ENCODE measurements at places on chromosomes 12 and 14.

DNA sequence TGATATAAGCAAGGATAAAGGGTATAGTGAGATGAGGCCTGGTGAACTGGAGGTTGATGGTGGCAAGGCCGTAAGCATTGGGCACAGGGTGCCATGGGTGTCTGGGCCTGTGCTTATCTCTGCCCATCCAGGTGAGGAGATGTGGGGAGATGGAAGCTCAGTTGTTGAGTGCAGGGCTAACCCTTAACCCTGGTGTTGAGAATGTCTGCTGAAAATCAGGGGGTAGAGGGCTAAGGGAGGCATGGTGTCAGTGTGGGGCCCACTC, 86.1 kb downstream of the SYNE2 start:
- DNase-seq: no peak

DNA sequence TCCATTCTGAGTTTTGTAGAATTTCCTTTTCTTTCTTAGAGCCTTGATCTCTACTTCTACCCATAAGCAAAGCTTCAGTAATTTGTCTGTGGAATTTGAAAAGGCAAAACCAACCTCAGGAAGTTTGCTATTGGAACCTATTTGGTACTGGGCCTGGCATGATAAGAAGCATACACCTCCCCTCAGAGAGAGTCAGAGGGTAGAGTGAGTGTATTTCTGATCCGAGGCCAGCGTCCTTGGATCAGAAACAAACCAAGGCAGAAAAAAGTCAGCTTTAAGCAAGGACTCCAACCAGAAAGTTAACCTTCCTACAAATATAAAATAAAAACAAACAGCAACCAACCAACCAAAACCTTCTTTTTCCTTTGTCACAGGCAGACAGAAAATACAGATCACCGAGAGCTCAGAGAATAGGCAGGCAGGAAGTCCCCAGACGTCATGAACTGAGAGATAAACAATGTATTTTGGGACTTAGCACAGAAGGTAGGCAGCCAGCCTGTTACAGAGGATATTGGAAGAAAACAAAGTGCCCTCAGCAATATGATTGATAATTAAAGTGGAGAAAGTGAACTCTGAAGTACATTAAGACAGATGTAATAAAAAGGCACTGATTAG, 141.5 kb downstream of the NEDD1 start:
- DNase-seq: no peak

GRCh38 chr12:125381373-125381772, 316.1 kb downstream of the AACS start:
- DNase-seq: no peak

GRCh38 chr14:100018482-100018881, 46.7 kb upstream of the EVL start:
- no peak for DNase-seq

DNA sequence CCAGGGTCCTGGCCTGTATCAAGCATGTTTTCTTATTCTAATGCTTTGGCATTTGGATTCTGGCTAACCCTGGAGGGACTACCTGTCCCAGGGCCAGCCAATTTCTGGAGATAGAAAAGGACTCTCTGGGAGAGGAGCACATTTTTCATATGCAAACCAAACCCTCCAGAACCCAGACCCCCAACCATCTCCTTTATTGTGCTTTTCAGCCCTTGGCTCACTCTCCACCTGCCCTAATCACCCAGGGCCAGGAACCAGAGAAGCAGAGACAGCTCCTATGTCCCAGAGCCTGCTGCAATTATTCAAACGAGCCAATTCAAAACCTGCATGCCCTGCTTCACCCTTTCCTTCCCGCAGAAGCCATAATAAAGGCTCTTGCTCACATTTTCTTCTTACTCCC, 23.8 kb downstream of the HSPB8 start:
- DNase-seq: no peak

DNA sequence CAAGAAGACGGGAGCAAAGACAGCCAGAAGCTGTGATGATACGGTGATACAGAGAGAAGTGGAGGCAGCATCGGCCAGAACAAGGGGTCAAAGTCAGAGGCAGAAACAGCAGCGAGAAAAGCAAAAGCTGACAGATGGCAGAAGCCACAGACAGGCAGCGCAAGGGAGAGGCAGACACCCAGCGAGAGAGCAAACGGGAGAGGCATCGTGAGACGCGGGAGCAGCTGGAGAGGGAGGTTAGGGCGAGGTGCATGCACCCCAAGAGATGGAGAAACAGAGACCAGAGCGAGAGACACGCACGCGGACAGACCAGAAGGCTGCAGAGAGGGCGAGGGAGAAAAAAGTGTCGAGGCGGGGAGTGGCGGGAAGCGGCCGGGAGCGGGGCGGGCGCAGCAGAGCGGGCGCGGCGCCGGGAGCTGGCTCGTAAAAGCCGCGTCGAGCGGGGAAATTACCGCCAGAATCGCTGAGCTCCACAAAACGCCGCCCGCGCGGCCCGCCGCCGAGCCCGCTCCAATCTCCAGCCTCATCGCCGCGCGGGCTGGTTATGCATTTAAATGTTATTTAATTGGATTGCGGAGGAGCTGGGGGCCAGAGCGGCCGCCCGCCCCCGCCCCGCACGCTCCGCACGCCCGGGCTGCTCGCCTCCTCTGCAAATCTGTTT, 15.6 kb downstream of the SMUG1 start:
- DNase-seq: peak; percentile 28

GRCh38 chr12:3213188-3213587, 136.0 kb downstream of the TSPAN9 start:
- no peak for DNase-seq

GRCh38 chr12:88576866-88577265, 3.4 kb downstream of the KITLG start:
- DNase-seq: no peak

DNA sequence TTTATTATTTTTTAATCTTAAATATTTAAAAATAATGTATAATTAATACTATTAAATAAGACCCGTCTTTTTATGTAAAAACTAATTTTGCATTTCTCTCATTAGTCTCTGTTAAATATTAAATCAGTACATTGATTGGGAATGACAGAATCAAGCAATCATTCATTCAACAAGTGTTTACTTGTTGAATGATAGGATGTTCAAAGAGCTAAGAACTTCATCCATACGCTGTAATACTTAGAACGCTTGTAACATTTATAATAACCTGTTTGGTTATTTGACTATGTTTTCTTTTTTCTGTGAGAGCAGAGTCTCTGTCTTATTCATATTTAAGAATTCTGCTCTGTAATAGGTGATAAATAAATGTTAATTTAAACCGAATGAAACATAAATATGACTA, 2.9 kb upstream of the BATF start:
- no peak for DNase-seq

GRCh38 chr14:72722201-72722785, 171.6 kb downstream of the DPF3 start:
- DNase-seq: no peak

GRCh38 chr14:40053416-40053815, 621.2 kb upstream of the FBXO33 start:
- no peak for DNase-seq

GRCh38 chr12:121649322-121649721, 20.1 kb downstream of the MORN3 start:
- DNase-seq: no peak

DNA sequence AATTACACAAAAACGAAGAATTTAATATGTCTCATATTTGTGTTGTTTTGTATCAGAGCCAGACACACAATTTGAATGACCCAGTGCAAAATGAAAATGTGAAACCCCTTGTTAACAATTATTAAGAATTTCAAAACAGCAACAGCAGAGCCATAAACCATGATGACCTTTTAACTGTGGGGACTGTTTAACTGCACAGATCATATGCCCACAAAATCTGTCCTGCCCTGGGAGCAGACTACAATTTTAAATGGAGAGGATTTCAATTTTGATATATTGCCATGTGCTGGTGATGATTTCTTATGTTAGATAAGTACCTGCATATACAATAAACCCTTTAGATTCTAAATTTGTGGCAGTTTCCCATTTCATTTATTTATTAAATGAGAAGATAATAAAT, 455.5 kb upstream of the MGAT4C start:
- DNase-seq: no peak

GRCh38 chr12:99984271-99985128, at the start of gene ANKS1B:
Gene ANKS1B, minus strand, starts transcription at chr12:99984936. Its CDS starts 699 bp downstream, at chr12:99984237.
- DNase-seq: peak; percentile 6

DNA sequence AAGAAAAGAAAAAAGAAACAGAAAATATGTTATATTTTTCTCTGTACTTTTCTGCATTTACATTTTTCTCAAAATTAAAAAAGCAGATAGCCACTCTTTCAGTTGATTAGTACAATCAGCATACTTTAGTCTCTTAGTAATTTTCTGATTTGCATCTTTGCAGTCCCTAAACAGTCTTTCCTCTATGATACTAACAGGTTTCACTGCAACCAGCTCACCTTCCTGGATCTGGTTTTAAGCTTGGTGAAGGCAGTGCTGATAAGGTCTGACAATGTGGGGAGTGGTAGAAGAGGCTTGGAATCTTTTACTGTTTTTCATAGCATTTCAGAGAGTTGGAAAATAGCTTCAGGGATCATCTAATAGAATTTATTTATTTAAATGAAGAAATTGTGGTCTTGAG, 457.6 kb downstream of the ZFP36L1 start:
- DNase-seq: no peak

- peak; percentile 21 for DNase-seq
Observed at GRCh38 chr14:32075672-32076277, 1.3 kb upstream of the ARHGAP5 start.

- DNase-seq: no peak
Observed at GRCh38 chr12:76546889-76547288, 12.7 kb downstream of the OSBPL8 start.

DNA sequence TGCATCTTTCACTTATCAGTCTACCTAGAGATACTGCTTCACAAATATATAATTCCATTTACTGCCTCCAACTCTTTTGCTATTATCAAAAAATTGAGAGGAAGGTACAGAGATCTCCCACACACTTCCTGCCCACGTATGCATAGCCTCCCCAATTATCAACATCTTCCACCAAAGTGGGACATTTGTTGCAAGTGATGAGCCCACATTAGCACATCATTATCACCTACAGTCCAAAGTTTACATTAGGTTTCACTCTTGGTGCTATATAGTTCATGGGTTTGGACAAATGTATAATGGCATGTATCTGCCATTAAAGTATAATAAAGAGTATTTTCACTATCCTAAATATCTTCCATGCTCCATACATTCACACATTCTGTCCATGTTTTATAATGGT, 66.3 kb downstream of the SLC2A13 start:
- DNase-seq: no peak

GRCh38 chr12:6292606-6293005, 17.9 kb upstream of the PLEKHG6 start:
- DNase-seq: peak; percentile 63

- DNase-seq: no peak
Observed at GRCh38 chr14:64680714-64681065, 23.5 kb upstream of the PLEKHG3 start.

DNA sequence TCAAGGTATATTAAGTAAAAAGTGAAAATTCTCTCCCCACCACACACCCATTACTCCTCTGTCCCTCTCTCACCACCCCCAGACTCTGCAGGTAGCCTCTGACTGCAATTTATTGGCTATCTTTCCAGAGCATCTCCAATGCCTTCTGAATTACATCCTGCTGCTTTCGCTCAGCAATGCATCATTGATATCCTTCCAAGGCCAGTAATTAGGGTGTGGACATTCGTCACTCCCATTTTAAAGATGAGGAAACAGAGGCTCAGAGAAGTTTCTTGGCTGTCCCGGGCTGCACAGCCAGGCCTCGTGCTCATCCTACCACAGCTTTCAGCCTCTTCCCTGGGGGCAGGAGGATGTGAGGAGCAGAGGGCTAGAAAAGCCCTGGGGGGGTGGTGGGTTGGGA, 23.6 kb upstream of the PGF start:
- no peak for DNase-seq

GRCh38 chr14:22003461-22003860, 329.8 kb upstream of the OR4E1 start:
- DNase-seq: no peak

GRCh38 chr12:124436366-124436765, 131.0 kb downstream of the NCOR2 start:
- DNase-seq: no peak

- DNase-seq: no peak
Observed at GRCh38 chr14:70448633-70449340, 3.2 kb upstream of the ADAM21 start.

DNA sequence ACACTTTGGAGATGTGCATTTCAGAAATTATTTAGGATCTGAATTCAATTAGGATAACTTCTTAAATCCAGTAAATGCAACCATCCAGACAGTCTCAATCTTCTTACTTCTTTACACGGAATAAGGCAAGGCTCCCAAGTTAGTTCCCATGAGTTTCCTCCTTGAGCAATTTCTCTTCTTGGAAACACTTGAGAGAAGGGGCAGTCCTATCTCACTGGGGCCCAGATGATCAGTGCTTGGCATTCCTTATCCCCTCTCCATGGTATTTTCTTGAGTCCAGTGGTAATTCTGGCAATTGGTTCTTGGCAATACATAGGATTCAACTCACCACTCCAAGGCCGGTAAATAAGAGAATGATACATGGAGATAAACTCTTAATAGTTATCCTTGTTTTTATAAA, 87.1 kb upstream of the PTHLH start:
- DNase-seq: no peak

- DNase-seq: no peak
Observed at GRCh38 chr12:40184493-40185302, 40.1 kb upstream of the LRRK2 start.

- DNase-seq: no peak
Observed at GRCh38 chr14:92519246-92520101, 5.9 kb downstream of the RIN3 start.

Measured in suppressor macrophage treated with lipopolysaccharide for 4 hours (primary cell).